ENCODE measurements at places on chromosomes 16 and 17.

GRCh38 chr17:9053406-9053805 is 32.1 kb downstream of the NTN1 start:
- no peak for DNase-seq

GRCh38 chr16:81730090-81731051 is 48.7 kb upstream of the PLCG2 start:
- peak; percentile 35 for DNase-seq

- no peak for DNase-seq
Observed at GRCh38 chr16:80599466-80599865, 58.7 kb downstream of the DYNLRB2 start.

GRCh38 chr16:48507391-48507790 is 102.6 kb downstream of the N4BP1 start:
- no peak for DNase-seq

GRCh38 chr16:73499276-73499675 is 451.3 kb upstream of the ZFHX3 start:
- DNase-seq: no peak

DNA sequence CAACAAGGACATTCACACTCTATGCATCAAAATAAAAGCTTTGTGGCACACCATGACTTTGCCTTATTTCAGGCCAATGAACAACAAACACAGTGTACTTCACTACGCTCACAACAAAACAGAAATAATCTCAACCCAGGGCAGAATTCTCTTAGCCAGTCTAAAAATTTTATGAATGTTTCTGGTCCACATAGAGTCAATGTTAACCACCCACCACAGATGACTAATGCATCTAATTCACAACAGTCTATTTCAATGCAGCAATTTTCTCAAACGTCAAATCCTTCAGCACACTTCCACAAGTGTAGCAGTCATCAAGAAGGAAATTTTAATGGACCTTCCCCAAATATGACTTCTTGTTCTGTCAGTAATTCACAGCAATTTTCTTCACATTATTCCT is 101.7 kb downstream of the CHD9 start:
- no peak for DNase-seq

DNA sequence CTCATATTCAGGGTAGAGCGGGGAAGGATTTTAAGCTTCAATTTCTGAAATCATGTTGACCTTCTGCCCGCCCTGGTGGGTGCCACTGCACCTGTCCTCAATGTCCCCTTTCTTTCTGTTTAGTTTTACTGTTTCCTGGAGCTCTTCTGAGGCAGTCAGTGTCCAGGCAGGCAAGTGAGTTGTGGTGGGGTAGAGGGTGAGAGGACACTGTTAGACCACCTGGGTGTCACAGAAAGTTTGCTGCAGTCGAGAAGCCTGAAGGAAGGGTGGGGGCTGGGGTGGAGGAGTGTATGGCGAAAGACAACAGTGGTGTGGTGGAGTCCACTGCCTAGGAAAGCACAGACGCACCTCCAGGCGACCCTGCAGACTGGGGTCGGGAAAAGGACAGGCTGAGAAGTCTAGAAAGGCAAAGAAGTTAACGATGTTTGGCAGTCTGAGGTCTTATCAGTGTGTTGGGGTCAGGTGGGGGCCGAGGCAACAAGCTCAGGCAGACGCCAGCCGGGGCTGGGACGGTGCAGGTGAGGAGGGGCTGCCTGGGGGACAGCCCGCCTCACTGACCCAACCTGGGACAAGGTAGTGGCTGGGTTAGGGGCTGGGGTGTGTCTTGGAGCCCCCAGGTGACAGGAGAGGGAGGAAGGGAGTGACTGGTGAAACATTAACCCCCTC is 23.3 kb upstream of the HOXB13 start:
- no peak for DNase-seq

DNA sequence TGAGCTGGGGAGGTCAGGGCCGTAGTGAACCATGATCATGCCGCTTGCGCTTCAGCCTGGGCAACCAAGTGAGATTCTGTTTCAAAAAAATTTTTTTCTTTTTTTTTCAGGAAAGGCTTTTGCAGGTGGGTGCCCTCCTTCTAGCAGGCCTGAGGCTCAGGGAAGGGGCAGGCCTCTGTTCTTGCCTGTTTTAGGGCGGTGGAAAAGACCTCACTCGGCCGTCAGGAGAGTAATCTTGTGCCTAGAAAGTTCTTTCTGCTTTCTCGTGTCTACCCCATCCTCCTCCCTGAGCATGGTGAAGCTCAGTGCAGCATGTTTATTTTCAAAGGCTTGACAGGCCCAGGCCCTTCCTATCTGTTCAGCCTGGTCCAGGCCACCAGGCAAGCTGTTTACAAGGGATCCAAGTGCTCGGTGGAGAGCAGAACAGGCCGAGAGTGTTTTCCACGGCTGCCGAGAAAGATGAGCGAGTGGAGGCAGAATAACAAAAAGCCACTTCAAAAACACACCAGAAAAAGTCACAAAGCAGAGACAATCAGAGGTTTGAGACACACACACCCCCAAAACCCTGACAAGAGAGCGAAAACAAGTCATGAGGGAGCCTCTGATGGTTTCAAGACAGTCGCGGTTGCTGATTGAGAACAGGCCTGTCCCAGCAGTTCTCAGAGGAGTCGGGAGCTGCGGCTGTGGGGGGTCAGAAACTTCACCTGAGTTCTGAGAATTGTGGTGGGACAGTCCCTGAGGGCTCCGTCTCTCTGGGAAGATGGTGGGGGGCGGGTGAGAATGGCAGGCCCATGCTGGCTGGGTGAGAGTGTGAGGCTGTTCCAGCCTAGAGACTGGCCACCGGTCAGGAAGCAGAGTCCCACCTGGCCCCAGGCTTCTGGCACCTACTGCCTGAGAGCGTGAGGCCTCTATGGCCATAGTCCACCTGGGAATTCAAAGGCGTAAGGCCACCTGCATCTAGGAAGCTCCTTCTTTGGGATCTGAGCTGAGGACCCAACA is 37.5 kb upstream of the CCR7 start:
- no peak for DNase-seq

DNA sequence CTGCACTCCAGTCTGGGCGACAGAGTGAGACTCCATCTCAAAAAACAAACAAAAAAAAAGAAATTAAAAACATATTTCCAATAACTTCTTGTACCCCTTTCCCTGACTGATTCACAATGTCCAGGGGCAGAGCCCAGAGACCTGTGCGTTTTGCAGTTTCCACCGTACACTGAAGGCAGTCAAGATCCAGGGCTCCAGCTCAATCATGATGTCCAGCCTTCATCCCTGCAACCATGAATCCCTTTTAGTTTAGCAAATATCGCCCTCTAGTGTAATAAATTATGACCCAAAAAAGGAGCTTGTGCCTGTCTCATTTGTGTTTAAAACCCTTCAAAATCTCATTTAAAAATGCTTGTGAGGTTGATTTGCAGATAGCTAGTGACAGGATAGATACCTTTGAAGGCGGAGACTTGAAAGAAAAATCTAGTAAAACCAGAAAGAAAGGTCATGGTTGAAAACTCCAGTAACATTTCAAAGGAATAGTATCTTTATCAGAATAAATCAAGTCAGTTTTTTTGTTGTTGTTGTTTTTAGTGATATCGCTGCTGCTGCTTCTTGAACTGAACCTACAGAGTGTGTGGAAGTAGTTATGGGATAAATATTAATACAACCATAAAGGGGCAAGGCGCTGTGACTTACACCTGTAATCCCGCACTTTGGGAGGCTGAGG is 3.7 kb upstream of the ERN1 start:
- DNase-seq: no peak

- no peak for DNase-seq
Observed at GRCh38 chr16:79295746-79296145, 304.8 kb downstream of the MAF start.

DNA sequence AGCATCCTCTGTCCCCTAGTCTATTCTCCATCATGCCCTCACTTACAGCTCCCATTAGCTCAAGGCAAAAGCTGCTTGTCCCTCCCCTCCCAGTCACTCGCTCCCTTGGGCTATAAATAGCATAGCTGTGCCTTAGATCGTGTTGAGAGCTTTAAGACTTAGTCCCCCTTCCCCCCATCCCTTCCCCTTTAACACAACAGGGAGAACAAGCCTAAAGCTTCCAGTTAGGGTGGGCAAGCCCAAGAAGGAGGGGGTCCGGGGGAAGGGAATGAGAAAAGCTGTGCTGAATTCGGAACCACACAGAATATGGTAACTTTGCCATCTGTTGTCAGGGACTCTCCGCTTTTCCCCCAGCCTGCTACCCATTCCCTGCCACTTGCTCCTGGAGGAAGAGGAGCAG is 4.9 kb upstream of the HIGD1B start:
- DNase-seq: no peak

GRCh38 chr16:69233124-69233523 is 46.2 kb downstream of the SNTB2 start:
- no peak for DNase-seq

DNA sequence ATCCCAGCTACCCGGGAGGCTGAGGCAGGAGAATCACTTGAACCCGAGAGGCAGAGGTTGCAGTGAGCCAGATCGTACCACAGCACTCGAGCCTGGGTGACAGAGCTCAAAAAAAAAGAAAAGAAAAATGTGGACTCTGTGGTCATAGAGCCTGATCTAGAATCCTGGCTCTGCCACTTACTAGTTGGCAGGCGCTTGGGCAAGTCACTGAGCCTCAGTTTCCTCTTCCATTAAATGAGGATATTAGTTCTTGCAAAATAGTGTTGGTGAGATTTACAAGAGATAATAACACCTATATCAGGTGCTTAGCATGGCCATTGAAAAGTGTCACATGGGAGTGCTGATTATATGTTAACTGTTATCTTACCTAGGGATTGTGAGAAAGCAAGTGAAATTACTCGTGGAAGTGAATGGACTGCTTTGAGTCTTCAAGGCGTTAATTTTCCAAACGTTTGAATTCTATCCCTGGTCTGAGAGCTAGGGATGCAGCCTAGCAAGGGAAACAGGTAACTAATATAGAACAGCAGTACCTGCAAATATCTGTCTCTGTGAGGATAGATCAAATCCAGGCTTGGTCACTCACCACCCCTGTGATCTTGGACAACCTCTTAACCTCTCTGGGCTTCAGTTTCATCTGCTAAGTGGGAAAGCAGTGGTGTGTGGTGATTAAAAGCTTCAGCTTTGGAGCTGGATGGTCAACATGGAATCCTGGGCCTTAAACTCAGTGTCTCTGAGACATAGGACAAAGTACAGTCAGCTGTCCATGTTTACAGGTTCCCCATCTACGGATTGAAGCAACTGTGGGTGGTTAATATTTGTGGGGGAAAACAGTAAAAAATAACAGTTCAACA is 953 bp upstream of the NSMCE1 start:
- DNase-seq: no peak

- DNase-seq: no peak
Observed at GRCh38 chr17:28865946-28866752, 11.3 kb downstream of the ERAL1 start.

DNA sequence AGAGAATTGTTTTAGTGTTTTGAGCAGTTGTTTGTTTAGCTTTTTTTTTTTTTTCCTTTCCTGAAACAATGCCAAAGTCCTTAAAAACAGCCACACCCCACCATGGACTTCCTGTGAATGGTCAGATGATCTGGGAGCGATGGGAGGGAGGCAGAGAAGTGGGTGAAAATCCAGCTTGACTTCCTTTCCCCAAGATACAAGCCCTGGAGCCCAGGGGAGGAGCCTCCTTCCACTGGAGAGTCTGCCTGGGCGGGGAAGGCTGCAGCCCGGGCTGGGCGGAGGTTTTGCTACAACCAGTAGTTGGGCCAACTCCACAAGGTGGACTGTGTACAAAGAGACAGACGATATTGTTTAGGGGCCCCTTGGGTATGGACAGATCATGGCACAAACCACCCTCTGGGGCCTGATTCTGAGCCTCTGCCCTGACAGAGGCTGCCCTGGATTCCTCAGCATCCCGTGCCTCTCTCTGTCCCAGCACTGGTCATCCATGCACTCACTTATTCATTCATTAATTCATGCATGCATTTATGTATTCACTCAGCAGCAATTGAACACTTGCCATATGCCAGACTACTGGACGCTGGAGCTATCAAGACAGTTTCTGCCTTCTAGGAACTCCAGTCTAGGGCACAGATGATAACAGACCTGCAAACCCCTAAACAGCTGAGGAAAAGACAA is 29.8 kb downstream of the WSB1 start:
- DNase-seq: no peak

DNA sequence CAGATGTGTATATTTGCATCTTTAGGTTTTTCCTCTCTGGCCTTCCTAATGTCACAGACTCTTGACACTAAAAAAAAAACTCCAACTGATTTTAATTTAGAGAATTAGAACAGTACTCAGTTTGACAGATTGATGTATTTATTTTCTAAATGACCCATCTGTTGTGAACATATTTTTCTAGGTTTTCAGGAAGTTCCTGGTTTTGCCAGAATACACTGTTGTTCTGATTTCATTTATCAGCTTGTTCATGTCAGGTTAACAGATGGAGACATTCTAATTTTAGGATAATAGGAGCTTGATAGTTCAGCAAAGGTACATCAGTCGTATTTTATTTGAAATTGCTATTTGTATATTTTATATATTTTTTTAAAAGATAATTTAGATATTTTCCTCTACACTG is 133.4 kb downstream of the TANC2 start:
- no peak for DNase-seq

DNA sequence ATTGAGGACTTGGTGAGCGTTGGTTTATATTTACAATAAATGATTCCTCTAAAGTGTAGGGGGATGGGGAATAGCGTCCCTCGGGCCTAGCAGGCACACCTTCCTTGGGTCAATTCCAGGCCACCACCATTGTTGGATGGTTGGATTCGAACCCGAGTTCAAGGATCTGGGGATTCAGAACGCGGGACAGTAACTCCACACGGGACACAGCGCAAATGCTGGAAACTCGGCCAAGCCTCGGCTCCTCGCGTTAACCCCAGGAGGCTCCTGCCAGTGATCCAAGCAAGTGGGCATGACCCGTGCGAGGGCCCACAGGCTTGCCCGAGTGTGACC is 613 bp downstream of the B9D1 start:
- no peak for DNase-seq

DNA sequence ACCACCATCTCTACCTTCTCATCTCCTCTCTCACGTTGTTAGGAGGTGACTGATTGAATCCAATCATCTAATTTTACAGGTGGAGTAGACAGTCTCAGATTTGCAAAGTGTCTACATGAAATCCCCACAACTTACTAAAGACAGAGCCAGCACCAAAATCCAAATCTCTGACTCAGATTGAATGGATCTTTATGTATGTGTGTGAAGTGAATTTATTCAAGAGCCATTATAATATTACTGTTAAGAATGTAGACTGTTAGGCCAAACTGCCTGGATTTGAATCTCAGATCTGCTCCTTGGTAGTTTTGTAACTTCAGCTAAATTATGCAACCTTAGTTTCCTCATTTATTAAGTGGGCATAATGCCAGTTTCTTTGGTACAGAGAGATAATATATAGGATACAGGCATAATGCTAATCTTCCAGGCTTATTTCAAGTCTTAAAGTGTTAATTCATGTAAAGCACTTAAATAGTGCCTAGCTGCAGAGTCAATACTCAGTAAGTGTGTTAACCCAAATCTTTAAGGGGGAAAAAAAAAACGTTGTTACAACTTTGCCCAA is 12.7 kb downstream of the CNEP1R1 start:
- no peak for DNase-seq

DNA sequence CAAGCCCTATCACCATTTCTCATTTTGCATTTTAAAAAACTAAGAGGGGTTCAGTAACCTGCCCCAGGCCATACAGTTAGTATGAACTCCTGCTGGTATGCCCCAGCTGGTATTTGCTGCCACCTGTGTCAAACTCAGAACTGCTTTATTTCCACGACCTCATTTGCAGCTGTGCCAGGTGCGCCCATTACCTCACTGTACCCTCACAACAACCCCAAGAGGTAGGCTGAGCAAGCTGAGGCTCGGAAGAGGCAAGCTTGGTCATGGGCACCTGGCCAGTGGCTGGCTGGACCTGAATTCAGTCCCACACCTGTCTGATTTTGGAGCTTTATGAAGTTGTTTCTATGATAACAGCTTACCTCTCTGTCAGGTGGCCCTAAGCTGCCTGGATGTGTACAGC is 7.6 kb downstream of the EPN2 start:
- no peak for DNase-seq

GRCh38 chr17:2250140-2251095 is 53.2 kb downstream of the SMG6 start:
- no peak for DNase-seq
